ENCODE measurements at places on chromosomes 7 and 10. TPM values are rescaled to one million over a fixed set of nuclear protein-coding genes. Genes with fewer than 3 reads are reported as not detected.
A peak's percentile ranks its signal among the peaks of the same experiment; 100 is the strongest.

The FAM241B gene
- 1.6 TPM for total RNA-seq

- DNase-seq = peak; percentile 68
These were observed 980.5 kb downstream of the LRMDA start for GRCh38 chr10:76411729-76412435.

GRCh38 chr10:79145517-79146470 lies 77.0 kb downstream of the ZMIZ1 start:
- peak; percentile 9 for DNase-seq

GRCh38 chr10:88471899-88472298 lies 111.2 kb downstream of the RNLS start:
- DNase-seq = no peak

The FZD8 gene
- total RNA-seq = 5.5 TPM

DNA sequence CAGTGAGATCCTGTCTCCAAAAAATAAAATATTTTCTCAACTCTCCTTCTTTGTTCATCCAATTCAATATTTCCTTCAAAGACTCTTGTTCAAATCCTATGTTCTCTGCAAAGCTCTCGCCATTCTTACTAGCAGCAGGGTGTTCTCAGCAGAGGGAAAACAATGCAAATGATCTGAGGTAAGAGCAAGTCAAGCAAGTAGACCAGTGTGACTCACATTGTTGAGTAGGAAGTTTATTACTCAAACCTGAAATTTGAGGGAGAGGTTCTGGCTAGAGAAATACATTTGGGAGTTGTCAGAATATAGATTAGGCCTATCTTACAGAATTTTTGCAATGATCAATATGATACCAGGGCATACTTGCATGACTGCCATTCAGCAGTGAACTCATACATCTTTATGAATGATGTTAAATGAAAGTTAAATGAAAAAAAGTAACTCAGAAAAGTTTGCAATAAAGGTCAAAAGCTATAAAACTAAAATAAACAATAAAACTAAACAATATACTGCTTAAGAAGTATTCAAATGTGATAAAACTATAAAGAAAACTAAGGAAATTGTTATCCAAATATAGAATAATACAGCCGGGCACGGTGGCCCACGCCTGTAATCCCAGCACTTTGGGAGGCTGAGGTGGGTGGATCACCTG lies 5.8 kb downstream of the IDE start:
- no peak for DNase-seq

DNA sequence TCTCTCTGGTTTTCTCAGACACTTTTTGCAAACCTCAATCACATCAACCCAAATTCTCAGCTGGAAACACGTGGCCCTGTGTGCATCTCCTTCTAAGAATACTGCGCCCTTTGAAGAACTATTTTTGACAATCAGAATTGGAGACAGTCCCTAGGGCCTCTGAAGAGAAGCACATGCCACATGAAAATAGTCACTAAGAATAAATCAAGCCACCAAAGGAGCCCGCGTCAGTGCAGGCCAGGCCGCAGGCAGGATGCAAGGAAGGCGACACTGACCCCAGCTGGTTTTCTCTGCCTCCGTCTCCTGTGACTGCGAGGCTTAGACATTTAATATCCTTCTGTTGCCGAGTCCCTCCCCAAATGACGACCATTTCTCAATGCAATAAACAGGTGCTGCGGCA lies 88.0 kb upstream of the ADAM12 start:
- DNase-seq = no peak

DNA sequence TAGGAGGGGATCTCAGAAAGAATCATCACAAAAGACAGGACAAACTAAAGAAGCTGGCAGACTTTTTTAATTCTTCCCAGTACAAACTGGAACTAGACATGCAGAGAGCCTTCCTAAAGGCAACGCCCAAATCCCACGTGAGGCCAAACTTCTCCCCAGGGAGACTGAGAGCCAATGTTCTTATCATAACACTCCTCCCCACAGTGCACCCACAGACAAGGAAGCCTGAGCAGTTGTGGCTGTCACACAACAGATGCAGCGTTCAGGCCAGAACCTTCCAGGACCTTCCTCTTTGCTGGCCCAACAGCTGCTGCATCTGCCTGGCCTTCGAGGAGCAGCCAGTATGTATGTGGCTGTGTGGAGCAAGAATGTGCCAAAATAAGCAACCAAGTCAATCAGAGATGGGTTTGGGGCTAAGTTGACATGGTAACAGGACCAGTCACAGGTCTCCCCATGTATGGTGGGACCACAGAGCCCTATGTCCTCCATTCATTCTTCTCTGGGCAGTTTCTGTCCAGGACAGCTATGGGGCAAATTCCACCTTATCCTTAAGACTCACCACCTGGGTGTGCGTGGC lies 34.9 kb downstream of the SRPK2 start:
- no peak for DNase-seq

The NFE2L3 gene
- total RNA-seq = 0.44 TPM

The AKR1C1 gene
- 568 TPM for total RNA-seq

DNA sequence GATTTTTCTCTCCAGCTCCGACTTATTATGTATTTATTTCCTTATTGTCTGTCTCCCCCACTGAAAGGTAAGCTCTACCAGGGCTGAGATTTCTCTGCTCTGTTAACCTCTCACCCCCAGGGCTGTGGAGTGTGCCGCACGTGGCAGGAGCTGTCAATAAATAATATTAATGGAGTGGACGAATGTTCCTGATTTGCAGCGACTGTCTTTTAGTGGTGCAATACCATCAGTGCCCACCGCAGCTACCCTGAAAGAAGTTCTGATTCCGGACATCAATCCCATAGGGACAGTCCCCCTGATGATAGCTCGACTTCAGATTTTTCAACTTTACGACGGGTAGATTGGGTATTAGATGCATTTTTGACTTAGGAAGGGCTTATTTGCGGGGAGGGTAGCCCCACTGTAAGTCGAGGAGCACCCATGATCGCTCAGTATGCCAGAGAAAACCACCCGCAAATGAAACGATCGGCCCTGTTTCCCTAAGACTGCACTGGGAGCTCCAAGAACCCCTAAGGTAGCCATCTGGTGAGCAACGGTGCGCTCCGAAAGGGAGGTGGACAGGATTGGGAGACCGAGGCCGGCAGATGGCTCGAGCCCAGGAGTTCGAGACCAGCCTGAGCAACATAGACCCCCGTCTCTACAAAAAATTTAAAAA lies 986 bp upstream of the PPP2R2D start:
- DNase-seq = no peak

DNA sequence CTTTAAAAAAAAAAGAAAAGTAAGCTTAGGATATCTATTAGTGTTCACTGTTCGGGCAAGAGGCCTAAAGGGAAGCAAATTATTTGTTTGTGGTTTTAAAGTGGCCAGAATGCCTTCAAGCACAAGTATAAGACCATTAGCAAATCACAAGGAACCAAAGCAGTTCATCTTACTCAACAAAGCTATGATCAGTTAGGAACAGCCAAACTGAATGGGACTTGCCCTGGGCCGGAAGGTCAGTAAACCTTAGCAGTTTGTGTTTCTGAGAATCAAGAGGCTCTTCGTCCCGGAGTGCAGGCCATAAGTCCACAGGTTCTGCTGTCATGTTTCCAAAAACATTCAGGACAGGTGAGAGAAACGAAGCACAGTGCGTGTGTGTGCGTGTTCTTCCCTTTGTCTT lies 4.5 kb downstream of the FBXW4 start:
- DNase-seq = no peak

The NKX2-3 gene
- not detected for total RNA-seq

The ELFN1 gene
- 0.69 TPM for total RNA-seq

The ZCWPW1 gene
- 3.6 TPM for total RNA-seq

DNA sequence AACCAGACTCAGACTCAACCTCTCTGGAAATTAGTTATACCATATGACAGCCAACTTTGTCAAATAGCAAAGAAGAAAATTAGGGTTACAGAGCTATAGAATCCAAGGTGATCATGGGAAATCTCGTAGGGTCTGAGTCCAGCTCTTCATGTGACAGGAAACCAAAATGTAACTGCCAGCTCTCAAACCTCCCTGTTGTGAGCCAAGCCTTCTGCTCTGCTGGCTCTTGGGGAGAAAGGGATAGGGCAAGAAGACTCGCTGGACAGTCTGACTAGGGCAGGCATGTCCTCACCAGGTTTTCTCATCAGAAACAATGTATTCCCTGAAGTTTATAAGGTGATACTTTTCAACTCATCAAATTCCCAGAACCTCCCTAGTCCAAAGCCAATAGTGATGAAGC lies 63.0 kb downstream of the CDHR3 start:
- DNase-seq = no peak

GRCh38 chr10:84214612-84215235 lies 10.6 kb downstream of the LRIT2 start:
- DNase-seq = no peak

DNA sequence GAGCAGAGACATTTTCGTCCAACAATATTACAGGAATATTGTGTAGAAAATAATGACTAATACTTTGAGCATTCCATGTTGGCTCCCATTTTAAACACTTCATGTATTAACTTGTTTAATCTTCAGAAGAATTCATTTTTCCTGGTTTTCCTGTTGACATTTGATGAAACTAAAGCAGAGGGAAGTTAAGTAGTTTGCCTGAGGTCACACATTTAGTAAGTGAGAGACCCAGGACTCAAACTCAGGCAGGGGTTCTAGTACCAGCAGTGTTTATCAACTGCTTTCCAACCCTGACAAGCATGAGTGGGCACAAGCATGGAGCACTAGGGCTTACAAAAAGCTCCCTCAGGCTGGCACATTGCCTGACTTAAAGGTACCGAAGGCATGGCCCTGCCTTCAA lies 719.1 kb downstream of the AUTS2 start:
- DNase-seq = no peak

The FXYD4 gene
- total RNA-seq = not detected

GRCh38 chr10:117619223-117619622 lies 76.7 kb downstream of the EMX2 start:
- DNase-seq = no peak

The CPA1 gene
- 1.1 TPM for total RNA-seq

DNA sequence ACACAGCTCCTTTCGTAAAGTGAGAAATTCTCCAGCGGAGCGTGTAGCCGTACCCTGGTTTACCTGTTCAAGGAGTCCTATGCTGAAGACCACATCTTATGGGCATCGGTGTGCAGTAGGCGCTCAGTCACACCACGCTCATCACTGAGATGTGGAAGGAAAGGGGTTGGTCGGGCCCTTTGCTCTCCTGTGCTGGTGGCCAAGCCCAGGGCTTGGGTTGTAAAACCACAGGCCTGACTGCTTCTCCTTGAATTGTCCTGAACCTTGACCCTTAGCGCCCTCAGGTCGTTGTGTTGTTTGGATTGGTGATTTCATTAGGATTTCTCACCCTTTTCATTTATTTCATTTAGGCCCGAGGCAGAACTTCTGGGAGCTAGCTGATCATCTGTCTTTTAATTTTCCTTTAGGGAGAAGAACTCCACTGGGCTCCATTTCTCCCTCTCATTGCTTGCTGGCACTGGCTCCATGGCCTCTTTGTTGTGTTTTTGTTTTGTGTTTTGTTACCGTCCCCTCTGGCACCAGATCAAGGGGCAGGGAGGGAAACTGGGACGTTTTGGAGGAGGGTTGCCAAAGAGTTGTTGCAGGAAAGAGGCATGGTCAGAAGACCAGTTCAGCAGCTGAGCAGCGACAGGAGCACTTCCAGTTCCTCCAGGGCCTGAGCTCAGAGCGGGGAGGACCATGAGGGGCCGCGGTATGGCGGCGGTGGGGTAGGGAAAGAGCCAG lies 511.4 kb upstream of the GALNT17 start:
- DNase-seq = no peak

DNA sequence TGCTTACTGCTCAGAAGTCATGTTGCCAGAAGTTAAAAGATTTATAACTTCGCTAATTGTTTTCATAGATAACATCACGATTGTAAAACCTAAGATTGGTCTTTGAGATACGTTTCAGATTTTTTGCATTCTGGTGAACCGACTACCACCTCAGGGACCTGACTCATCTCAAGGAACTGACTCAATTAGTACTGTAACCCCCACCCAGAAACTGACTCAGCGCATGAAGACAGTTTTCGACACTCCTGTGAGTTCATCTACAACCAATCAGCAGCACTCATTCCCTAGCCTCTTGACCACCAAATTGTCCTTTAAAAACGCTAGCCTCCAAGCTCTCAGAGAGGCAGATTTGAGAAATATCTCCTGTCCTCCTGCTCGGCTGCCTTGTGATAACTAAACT lies 72.3 kb downstream of the ELMO1 start:
- DNase-seq = no peak

- DNase-seq = no peak
These were observed 47.9 kb downstream of the TBATA start for GRCh38 chr10:70737250-70737649.

- no peak for DNase-seq
These were observed 97.3 kb downstream of the WNT2 start for GRCh38 chr7:117225536-117225935.

- DNase-seq = no peak
These were observed 462.4 kb upstream of the SORCS1 start for GRCh38 chr10:107626862-107627261.

- no peak for DNase-seq
These were observed 251.0 kb downstream of the DYNC1I1 start for GRCh38 chr7:96023387-96023786.

DNA sequence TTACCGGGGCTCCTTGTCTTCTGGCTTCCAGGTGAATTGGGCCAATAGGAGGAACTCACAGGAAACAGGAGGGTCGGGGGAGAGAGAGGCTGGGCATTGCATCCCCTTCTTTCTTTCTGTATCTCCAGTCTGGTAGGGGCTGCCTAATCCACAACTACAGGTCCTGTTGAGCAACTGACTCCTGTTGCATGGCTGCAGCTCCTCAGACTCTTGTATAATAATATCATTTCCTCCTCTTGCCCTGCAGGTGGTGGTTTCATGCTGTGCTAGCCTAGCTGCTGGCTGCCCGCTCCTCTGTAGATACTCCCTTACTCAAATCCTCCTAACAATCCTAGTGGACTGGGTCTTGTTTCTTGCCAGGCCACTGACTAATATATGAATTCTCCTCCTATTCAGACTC lies 276.5 kb upstream of the SMIM30 start:
- no peak for DNase-seq

All from psoas muscle (tissue), 8 donors.